ENCODE measurements at places on chromosomes 11 and 22.

GRCh38 chr11:62151737-62152102 is 27.9 kb downstream of the INCENP start:
- no peak for DNase-seq

GRCh38 chr11:45410391-45411227 is 124.5 kb upstream of the SYT13 start:
- DNase-seq: no peak

DNA sequence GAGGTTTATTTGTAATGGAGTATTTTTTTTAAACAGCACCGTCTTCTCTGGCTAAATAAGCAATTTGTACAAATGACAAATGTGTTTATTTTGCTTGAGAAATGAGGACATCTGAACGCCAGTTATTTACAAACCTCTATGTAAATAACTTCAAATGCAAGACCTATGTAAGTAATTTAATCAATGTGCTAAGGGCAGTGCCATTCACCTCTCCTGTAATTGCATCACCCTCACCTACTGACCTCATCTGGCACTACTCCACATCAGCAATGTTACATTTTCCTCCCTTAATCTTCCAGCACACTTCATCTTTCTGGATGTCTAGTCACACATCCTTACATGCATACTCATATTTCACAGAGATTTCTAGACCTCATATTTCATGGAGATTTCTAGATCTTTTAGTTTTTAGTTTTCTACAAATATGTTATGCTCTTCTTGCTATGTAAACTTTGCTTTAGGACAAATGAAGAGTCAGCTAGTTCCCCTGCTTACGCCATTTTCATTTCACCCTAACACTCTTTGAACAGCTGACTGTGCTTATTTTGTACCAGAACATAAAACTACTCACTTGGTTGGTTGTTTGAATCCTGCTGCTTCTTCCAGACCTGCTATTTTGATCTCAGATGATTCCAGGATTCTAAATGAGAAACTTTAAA is 238.6 kb downstream of the GRM5 start:
- DNase-seq: no peak

DNA sequence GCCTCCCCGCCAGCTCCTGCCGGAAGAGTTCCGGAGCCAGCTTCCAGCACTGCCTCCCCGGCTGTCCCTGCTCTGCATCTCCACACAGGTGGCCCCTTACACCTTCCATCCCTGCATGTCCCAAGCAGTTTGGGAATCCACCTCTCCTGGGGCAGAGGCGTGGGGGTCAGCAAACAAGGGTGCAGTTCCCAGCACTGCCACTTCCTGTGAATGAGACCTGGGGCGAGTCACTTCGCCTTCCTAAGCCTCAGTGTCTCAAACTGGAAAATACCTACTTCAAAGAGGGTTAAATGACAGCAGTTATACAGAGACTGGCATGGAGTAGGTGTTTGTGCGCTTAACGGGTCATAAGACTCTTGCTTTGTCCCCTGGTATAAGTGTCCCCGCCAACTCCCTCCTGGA is 5.2 kb downstream of the CYTH4 start:
- no peak for DNase-seq

- DNase-seq: no peak
These were observed 4.2 kb downstream of the GRAMD1B start for GRCh38 chr11:123434262-123434661.

- DNase-seq: no peak
These were observed 79.9 kb upstream of the VPREB1 start for GRCh38 chr22:22164541-22165272.

DNA sequence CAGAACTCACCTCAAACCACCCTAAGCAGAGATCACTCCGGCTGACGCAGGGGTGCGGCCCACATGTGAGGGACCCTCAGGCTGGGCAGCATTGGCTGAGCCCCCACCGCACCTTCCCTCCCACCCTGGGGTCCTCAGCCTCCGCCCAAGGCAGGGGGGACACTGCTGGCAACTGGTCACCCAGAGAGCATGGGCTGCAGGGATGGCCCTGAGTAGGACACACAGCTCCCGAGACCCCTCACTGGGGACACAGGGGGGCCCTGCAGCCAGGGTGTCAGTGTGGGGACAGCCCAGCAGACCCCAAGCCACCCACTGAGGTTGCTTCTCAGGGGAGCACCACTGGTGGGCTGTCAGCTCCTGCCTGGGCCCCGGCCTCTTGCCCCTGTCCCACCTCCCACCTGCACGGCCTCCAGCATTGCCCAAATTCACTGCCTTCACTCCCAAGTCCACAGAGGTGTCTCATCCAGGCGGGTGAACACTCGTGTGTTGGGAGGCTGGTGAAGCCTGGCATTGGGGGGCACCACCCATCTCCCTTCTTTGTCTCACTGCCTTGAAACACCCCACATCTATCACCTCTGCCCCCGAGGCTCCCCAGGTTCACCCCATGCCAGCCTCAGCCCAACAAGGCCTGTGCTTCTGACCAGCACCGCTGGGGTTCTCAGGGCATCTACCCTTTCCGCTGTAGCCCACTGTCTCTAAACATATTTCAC is 4.7 kb downstream of the C11orf21 start:
- DNase-seq: no peak

DNA sequence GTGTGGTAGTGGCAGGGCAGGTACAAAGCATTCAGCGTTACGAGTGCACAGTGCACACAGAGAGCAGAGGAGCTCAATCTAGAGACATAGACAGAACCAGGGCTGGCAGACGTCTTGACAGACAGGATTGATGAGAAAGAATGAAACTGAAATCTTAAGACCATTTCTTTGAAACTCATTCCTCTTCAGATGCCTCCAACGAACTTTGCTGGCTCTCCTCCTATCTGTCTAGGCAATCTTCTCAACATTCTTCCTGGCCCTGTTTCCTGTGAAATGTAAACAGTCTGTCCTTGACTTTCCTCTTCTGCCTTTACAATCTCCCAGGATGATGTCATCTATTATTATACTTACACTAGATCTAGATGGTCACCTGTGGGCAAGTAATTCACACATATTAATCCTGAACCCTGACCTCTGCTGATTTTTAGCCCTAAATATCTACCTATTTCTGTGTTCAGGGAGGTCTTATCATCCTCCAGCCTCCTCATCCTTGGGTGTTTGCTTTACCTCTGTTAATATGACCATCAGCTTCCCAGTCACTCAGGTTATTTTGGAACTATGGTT is 119.5 kb downstream of the ENTHD1 start:
- DNase-seq: no peak

DNA sequence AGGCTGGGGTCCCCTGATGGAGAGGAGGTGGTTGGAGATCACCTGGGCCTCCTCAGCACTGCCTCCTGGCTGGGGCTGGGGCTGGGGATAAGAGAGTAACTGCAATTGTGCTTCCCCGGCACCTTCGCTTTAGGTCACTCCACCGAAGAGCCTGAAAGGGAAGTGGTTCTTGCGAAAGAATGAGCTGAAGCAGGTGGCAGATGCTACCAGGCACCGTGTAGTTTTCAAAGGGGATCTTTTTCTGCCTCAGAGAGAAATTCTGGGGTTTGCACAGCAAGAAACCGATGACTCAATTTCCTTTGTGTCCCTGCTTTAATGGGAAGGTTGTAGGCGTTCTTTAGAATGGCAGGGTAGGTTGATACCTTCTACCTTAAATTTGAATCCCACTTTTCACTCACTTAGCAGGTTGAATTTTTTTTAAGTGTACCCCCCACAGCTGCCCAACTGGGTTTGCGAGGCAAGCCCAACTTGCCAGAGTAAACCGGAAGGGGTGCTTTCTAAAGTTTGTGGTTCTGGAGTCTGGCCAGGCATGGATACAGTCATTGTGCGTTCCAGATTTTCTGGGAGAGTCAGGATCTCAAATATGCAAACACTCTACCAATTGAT is 5.3 kb downstream of the CD44 start:
- DNase-seq: no peak

DNA sequence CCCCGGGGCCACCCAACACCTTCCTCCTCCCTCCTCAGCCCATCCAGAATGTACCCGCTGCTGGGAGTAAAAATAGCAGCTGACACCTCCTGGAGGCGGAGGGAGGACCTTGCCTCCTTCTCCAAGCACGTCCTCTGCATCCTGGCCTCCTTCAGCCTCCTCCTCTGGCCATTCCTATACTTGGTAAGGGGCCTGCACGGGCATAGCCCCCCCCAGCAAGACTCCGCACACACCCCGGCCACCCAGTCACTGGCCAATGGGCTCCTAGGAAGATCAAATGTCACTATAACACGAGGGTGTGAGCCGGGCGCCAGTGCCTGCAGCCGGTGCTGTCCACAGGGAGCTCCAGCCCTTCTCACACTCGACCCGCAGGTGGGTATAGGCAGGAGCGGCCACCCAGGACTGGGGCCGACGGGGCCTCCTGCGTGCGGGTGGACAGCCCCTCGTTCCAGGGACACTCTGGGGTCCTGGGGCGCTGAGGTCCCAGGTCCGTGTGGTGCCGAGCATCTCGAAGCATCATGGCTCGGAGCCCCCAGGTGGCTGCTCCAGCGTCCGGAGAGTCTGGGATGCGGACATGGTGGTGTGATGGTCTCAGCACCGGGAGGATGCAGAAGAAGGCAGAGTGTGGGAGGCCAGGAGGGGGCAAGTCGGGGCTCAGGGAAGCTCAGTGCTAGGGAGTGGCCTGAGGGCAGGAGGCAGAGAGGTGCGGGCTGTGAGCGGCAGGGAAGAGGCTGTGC is at the start of gene TNNT3:
TNNT3 (plus strand) TSS at position 313 of the 737 bp plus-strand sequence. CDS start 3,172 bp downstream, outside the sequence.
- DNase-seq: no peak

GRCh38 chr22:35183917-35184316 is 73.4 kb upstream of the HMGXB4 start:
- no peak for DNase-seq

- DNase-seq: no peak
These were observed 306.7 kb upstream of the MTNR1B start for GRCh38 chr11:92662601-92663360.

DNA sequence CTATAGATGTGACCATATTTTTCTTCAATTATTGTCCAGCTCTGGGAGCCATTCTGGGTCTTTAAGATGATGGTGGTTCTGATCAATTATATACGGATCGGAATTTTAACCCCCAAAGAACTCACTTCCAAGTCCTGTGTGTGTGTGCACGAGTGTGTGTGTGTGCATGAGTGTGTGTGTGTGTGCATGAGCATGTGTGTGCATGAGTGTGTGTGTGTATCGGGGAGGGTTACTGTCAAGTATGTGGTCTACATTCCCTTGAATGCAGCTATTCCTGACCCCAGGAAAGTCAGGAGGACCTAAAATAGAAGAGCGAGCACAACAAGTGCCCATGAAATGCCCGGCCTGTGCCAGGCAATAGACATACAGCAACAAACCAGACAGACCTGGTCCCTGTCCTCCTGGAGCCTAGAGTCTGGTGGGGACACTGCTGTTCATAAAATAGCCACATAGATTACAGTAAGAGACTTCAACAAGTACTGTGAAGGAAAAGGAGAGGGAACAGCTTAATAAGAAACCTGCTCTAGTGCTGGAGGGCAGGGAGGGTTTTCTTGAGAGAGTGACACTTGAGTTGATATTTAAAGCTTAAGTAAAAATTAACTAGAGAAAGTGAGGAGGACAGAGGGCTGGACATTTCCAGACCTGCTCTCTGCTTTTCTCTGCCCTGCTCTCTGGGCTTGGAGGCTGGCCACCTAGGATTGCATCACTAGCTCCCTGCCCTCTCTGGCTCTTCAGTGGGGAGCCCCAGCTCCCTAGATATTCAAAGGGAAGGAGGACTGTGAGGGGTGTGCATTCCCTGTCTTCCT is 66.1 kb upstream of the SPON1 start:
- no peak for DNase-seq

GRCh38 chr11:62678433-62678769 is 472 bp downstream of the UBXN1 start:
- no peak for DNase-seq

DNA sequence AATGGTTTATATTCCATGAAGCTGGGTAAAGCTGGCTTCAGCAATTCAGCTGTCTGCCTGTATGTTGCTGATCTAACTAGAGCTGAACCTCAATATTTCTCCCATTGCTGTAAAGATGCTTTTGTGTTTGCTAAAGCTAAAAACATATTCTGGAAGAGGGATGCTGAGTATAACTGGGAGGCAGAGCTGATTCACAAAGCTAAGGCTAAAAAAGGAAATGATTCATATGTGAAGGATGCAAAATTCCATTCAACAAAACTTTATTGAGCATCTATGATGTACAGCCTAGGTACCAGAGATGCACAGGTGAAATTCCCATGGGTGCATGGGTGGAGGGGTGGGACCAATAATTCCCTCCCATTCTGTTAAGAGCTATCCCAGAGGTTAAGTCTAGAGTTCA is 193.9 kb downstream of the KIF18A start:
- no peak for DNase-seq

DNA sequence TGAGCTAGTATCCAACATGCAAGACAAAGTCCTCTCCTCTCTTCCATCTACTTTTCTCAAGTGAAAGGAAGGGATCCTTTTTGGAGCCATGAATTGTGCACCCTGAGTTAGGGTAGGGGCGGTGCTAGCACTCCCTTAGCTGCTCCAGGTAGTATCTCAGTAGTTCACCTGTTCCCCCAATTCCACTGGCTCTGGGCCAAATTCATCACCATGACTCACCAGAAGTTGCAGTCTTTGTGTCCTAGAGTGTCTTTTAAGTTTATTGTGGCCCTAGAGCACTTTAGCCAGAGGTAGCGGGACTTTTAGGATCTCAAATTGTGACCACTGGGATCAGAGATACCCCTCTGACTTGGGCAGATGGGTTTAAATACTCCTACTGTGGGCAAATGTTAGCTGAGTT is 398.6 kb upstream of the ANO5 start:
- DNase-seq: no peak

GRCh38 chr11:43504316-43504950 is 145.7 kb downstream of the TTC17 start:
- DNase-seq: no peak

Measured in T-helper 2 cell (primary cell).